ENCODE measurements at places on chromosomes 12 and 14.

- DNase-seq: no peak
These were observed 687.6 kb downstream of the FLRT2 start for GRCh38 chr14:86217523-86217922.

- DNase-seq: no peak
These were observed 67.8 kb upstream of the DDHD1 start for GRCh38 chr14:53220914-53221313.

DNA sequence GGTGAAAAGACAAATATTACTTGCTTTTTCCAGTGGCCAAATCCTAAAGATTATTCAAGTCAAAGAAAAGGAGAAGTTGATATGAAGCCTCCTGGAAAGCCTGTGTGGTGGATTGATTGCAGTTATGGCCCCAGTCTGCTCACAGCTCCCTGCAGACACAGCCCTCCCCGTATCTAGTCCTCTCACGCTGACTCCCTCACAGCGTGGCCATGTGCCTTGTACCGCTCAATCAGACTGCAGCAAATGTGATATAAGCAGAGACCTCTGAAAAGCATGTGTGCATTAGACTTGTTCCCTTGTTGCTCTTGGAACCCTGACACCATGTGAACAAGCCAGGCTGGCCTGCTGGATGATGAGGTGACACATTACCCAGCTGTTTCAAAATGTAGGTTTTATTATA, 398.0 kb upstream of the GARIN6 start:
- peak; percentile 23 for DNase-seq

- DNase-seq: peak; percentile 97
These were observed 62.3 kb downstream of the FOS start for GRCh38 chr14:75340921-75341320.

GRCh38 chr12:53709671-53710070, 17.6 kb downstream of the CALCOCO1 start:
- no peak for DNase-seq

- peak; percentile 51 for DNase-seq
These were observed 172.2 kb upstream of the GZMB start for GRCh38 chr14:24806061-24806678.

- no peak for DNase-seq
These were observed 10.3 kb downstream of the GPRC5D start for GRCh38 chr12:12941450-12942350.

DNA sequence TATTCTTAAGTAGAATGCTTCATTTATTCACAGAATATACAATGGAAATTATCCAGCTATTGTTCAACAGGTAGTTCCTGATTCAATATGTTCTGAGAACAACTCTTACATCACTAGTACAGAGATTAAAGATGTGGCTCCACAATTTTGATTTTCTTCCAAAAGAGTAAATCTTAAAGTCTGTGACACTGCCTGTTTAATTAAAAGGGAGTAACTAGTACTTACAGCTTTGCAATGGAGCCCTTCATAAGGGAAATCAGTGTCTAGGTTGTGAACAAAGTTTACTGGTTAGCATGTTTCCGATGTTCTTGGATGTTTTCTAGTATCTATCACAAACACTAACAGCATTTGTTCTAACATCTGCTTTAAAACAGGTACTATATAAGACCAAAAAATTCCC, 30.8 kb downstream of the MIA2 start:
- no peak for DNase-seq

- peak; percentile 99 for DNase-seq
These were observed at the start of gene NUDT4 for GRCh38 chr12:93377252-93378195. NUDT4 (plus strand) TSS chr12:93377925; CDS start chr12:93378323, 398 bp downstream.

GRCh38 chr12:94875525-94875924, 128.0 kb downstream of the NDUFA12 start:
- peak; percentile 70 for DNase-seq

DNA sequence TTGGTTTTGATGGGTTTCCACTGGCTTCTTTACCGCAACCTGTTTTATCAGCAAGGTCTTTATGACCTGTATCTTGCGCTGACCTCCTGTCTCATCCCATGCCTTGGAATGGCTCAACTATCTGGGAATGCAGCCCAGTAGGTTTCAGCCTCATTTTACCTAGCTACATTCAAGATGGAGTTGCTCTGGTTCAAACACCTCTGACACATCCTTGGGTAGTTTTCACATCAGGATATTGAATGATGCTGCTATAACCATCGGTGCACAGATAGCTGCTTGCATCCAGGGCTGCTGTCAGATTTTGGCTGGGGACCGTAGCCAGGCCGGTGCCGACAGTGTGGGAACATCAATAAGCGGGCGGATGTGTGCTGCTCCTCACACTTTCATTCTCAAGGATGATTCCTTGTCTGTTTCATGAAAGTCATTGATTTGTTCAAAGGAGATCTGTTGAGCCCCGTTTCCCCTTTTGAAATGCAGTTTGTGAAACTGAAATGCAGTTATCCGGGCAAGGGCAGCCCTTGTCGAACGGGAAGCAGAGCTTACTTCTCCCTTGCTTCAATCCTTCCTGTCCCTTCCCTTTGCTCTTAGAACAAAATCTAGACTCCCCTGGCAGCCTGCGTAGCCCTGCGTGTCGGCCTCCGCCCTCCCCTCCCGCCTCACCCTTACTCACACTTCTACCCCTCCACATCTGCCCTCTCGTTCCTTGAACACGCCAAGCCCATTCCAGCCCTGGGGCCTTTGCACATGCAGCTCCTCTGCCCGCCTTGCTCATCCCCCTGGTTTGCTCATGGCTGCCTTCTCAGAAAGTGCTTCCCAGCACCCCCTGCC, 49.2 kb upstream of the NCOR2 start:
- DNase-seq: peak; percentile 45

DNA sequence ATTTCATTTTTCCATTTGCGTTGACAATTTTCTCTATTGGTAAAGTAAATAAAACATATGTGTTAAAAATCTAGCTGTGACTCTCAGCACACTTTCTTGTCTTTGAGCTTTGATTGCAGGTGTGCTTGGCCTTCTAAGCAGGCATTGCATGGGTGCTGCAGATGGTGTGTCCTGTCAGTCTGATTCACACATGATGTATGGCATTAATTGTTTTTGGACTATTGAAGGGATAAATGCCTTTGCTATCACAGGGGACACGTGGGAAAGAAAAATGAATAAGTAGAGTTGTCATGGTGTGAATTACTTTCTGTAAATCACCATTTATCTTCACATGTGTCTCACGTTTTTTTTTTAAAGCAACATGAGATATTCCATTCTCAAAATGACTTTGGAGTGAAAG, 211.3 kb upstream of the NAV3 start:
- DNase-seq: no peak

GRCh38 chr12:55955800-55956508, 9.9 kb downstream of the PMEL start:
- DNase-seq: peak; percentile 71

- peak; percentile 64 for DNase-seq
These were observed 405.8 kb downstream of the MED13L start for GRCh38 chr12:115871714-115872113.

GRCh38 chr12:19575337-19576243, 136.3 kb downstream of the AEBP2 start:
- no peak for DNase-seq

- no peak for DNase-seq
These were observed 31.8 kb upstream of the RPH3A start for GRCh38 chr12:112759786-112760185.

DNA sequence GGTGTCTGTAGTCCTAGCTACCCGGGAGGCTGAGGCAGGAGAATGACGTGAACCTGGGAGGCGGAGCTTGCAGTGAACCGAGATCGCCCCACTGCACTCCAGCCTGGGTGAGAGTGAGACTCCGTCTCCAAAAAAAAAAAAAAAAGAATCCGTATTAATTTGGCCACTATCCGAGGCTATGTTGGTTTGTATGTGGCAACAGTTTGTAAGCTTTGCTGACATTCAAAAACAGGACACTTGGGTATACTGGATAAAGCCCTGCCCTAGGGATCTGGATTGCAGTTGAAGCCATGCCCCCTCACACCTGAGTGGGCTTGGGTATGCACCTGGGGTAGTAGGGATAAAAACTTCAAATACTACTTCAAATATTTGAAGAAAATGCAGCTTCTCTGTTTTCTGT, 14.5 kb downstream of the IFNG-AS1 start:
- DNase-seq: peak; percentile 18

GRCh38 chr12:102507301-102507700, 26.9 kb upstream of the IGF1 start:
- DNase-seq: no peak

- DNase-seq: no peak
These were observed 13.1 kb upstream of the SIVA1 start for GRCh38 chr14:104739546-104740516.

- no peak for DNase-seq
These were observed 10.7 kb downstream of the APOLD1 start for GRCh38 chr12:12796171-12796570.

GRCh38 chr12:47650469-47650868, 55.4 kb downstream of the RPAP3 start:
- no peak for DNase-seq

GRCh38 chr12:112191201-112191600, 65.8 kb downstream of the TRAFD1 start:
- DNase-seq: no peak

DNA sequence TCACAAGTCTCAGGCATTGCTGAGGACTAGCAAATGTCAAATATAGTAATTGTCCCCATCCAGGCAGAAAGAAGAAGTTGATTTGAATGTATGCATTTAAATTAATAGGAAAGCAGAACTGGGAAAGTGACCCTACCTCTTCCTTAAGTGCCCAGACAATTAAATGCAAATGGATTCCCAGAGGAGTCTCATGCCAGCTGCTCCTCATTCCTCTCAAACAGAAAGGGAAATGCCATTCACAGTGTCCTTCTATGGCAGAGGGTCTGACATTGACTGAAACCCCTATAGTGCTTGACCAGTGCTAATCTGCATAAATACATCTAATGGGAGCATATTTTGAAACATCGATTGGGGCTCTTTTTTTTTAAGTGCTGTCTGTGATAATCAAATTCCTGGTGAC, 292.4 kb upstream of the SEL1L start:
- no peak for DNase-seq

- DNase-seq: no peak
These were observed 85.5 kb downstream of the ADGRD1 start for GRCh38 chr12:131038961-131039950.

DNA sequence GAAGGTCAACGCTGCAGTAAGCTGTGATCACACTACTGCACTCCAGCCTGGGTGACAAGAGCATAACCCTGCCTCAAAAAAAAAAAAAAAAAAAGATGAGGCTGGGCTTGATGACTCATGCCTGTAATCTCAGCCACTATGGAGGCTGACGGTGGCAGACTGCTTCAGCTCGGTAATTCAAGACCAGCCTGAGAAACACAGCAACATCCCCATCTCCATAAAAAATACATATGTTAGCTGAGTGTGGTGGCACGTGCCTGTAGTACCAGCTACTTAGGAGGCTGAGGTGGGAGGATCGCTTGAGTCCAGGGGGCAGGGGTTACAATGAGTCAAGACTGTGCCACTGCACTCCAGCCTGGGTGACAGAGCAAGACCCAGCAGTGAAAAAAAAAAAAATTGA, 50.4 kb downstream of the GXYLT1 start:
- peak; percentile 13 for DNase-seq

DNA sequence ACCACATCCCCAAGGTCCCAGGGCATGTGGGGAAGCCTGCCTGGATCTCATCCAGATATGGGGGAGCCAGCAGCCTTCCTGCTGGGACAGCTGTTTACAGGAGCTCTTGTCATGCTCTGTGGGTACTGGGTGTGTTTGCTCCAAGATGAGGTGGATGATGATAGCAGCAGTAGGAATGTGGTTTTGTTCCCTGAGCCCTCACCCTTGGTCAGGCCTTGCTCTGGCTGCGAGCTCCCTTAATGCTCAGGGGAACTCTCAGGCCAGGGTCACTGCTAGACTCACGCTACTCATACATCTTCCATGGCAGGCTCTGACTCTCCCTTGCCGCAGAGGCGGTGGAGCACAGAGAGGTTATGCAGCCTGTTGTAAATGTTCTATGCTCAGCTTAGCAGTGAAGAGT, 990.3 kb downstream of the AACS start:
- no peak for DNase-seq
